Activated CD4-positive, alpha-beta memory T cell treated with anti-CD3 and anti-CD28 coated beads for 36 hours (primary cell): ENCODE measurements at places on chromosomes 3 and 15.

- peak; percentile 30 for DNase-seq
Observed at GRCh38 chr3:12875857-12876836, 34.8 kb upstream of the RPL32 start.

GRCh38 chr15:63339836-63340235, 41.8 kb downstream of the CA12 start:
- DNase-seq: no peak

DNA sequence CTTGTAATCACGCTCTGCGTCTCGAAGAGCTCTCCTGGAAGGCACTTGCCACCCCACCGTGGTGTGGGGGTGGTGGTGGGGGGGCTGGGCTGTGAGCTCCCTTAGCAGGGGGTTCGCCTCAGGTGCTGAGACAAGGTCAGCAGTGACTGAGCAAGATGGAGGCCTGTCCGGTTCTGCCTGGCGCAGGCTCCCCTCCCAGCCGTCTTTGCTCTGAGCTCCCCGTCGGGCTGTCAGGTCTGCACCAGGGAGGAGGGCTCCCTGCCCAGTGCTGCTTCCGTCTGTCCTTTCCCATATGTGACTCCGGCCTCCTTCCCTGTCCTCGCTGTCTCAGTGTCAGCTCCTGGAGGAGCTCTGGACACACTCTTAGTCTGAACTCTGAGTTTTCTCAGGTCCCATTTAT, 80.0 kb downstream of the PLXNA1 start:
- no peak for DNase-seq

- DNase-seq: no peak
Observed at GRCh38 chr3:146692254-146692653, 87.1 kb upstream of the PLSCR5 start.

DNA sequence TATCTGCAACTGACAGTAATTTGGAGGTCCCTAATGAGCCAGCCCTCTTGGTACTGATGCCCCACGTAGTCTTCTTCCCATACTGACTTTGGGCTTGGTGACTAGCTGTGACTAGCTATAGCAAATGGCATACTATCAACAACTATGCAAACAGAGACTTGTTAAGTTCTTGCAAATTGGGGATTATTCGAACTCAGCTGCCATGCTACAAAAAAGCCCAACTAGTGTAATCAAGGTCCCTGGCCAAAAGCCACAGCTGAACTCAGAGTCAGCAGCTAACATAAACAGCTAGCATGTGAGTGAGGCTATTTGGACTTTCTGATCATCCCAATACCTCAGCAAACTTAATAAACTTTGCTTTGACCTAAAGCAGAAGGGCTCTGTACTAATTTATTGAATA, 121.2 kb upstream of the PLXND1 start:
- DNase-seq: no peak

- DNase-seq: no peak
Observed at GRCh38 chr3:42010530-42010929, 48.6 kb upstream of the ULK4 start.

DNA sequence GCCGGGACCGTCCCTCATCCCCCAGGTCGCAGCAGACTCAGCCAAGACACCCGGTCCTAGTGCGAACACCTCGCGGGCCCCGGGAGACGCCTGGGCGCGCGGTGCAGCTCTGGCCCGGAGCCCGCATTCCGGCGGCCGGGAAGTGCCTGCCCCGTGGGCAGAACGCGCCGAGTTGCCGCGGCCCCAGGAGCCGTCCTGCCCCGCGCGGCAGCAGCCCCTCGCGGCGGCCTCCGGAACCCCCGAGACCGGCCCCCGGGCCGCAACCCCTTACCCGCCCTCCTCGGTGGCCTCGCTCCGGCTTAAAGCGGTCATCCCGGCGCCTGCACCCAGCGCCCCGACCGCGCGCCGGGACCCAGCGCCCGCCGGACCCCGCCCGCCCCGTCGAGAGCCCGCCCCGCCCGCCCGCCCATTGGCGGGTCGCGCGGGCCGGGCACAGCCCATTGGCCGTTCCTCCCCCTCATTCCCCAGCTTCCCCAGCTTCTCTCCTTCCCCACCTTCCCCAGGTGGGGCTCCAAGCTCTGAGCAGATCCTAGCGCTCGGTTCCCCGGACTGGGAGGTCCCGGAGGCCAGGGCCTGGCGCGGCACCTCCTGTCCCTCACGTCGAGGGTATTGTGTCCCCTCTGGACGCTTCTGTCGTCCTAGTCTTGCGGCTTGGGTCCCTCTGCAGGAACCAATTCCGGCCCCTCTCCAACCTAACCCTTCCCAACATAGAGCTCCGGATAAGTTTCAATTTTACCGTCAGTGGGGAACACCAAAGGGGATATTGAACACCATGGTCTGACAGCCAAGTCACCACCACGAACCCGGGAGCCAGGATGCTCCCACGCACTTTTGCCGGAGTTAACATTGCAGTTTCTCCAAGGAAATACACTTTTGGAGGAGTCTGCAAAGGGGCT, at the start of gene GRAMD2A:
Gene GRAMD2A (minus strand): TSS at position 328 of the 896 bp plus-strand sequence.
- peak; percentile 46 for DNase-seq

DNA sequence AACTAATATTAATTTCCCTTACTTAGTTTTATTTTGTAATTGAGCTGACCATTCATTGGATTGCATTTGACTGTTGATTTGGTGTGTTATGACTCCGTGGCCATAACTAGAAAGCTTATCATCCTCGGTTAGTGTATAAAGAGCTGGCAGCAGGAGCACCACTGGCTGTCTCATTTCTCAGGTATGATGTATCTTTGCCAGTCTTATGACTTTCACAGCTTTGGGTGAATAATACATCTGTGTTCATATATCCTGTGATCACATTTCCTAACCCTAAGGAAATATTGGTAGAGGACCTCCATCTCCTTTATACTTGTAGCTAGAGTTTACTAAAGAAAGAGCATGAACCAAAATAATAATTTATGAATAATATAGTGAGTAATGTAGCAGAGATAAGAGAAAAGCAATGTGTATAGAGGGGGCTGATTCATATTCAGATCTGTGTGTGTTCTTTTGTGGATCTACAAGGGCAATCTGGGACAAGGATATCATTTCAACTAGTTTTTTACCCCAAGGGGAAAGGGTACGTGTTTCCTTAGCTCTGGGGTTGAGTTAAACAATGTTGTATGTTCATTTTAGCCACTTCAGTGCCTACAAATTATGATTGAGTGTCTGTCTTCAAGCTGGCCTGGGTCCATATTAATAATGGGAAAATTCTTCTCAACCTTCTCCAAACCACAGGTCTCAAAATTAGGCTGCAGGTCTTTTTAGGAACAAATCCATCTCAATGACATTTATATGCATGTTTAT, 901.7 kb downstream of the NTRK3 start:
- no peak for DNase-seq

- DNase-seq: no peak
Observed at GRCh38 chr3:122398920-122399319, 14.9 kb downstream of the FAM162A start.

DNA sequence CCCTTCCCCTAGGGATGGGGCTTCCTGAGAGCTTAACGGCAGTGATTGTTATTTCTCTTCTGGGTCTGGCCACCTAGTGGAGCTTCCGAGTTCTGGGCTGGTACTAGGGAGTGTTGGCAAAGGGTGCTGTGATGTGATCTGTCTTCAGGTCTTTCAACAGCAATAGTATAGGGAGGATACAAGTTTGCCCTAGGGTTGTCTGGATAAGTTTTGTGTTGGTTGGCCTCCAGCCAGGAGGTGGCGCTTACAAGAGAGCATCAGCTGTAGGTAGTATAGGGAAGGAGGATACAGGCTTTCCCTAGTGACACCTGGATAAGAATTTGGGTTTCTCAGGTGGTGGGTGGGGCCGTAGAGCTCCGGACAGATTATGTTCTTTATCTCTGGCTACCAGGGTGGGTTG, 19.2 kb upstream of the CPOX start:
- DNase-seq: no peak
